D721Med (cell line): ENCODE measurements at places on chromosomes 5 and 9.
A peak's percentile ranks its signal among the peaks of the same experiment; 100 is the strongest.

- DNase-seq, result peak; percentile 55
Observed at GRCh38 chr5:35003018-35003957, 44.5 kb downstream of the AGXT2 start.

DNA sequence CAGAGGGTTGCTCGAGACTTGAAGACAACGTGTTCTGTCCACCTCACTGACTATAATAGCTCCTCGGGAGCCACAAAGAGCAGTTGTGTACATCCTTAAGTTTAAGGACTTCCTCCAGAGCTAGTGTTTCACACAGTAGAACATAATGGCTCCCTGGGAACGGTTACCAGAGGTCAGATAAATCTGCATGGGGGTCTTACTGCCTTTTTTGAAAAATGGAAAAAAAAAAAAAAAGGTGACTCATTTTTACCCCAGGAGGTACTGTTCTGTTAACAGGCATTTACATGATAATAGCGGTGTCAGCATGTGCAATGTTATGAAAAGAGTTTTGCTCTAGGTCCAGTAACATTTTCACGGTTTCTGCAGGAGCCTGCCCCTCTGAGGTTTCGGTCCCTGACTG is 498.9 kb upstream of the WWC1 start:
- no peak for DNase-seq

DNA sequence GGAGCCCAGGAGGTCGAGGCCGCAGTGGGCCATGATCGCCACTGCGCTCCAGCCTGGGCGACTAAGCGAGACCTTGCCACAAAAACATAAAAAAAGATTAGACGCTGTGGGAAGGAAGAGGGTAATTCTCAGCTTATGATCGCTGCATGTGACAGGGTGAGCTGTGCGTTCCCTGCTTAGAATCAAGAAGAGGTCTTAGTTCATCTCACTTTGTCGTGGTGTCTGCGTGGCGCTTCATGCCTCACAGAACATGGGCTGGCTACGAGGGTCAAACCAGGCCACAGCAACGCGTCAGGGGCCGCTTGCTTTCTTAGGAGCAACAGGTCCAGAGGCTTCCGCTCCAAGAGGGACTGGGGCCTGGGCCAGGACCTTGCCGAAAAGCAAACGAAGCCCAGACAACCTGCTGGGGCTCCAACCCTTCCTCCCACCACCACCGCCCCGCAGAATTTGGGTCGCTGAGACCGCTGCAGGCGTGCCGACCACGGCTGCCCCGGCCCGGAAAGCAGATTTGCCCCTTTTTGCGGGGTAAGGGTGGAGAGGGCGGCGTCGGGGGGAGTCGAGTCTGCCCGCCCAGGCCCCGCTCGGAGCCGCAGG is 10.0 kb upstream of the GRIN1 start:
- DNase-seq, result no peak

DNA sequence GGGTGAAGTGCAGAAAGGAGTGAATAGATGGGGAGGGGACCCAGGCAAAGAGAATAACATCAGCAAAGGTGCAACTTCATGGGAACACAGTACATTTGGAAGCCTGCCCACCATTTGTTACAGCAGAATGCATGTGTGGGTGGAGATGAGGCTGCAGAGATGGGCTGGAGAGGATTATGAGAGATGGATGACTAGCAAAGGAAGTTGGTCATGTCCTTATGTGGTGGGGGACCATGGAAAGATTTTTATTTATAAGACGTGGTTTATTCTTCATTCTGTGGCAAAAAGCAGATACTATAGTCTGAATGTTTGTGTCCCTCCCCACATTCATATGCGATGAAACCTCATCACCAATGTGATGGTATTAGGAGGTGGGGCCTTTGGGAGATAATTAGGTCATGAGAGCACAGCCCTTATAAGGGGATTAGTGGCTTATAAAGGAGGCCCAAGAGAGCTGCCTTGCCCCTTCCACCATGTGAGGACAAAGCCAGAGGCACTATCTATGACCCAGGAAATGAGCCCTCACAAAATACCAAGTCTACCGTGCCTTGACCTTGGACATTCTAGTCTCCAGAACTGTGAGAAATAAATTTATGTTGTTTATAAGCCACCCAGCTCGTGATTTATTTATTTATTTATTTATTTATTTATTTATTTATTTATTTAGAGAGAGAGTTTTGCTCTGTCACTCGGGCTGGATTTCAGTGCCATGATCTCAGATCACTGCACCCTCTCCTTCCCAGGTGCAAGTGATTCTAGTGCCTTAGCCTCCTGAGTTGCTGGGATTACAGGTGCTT is 483.7 kb downstream of the RAB3C start:
- DNase-seq, result no peak

DNA sequence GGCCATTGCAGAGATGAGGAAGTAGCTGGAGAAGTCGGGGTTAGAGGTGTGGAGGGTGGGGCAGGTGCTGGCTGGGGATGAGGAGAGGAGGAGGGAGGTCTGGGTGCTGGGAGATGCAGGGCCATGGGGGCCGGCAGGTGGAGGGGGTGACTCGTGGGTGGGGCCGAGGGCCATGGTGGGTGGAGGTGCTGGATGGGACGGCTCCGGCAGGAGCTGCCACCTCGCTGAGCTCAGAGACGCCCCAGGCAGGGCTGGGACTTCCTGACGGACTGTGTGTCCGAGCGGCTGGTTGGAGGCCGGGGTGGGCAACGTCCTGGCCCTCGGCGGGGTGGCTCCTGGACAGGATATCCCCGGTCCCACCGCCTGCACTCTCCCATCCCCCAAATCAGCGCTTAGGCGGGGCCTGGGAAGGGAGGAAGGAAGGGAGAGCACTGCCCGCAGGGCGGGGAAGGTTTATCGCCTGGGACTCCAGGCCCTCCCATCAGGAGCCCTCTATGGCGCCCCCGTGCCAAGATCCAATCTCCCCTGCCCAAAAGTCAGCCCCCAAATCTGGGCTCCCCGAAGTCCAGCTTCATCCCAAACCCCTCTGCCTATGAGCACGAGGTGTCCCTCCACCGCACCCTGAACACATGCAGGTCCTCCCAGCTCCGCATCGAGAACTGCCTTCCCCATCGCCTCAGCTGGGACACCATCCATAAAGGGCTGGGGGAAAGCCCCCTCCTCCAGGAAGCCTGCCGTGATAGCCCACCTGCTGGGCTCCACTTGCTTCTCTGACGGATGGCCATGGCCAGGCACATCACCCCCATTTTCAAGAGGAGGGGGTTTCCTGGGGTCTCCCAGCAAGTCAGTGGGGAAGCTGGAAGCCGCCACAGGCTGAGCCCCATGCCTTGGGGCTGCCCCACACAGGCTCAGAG is 58.3 kb upstream of the NOTCH1 start:
- DNase-seq, result no peak

DNA sequence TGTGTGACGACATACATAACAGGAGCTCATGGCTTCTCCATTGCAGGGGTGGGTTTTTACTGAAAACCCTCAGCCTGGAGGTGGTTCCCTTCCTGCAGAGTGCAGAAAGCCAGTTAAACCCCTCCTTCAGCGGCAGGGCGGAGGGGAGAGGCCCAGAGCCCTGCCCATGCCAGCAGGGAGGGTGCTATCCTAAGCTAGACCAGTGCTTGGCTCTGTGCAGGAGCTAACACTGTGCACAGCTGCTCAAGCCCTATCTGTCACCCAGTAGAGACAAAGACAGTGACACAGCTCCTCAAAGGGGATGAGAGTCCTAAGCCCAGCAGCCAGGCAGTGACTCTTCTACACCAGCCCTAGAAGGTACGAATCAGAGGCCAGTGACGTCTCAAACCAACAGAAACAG is 70.0 kb upstream of the ZSWIM6 start:
- no peak for DNase-seq

DNA sequence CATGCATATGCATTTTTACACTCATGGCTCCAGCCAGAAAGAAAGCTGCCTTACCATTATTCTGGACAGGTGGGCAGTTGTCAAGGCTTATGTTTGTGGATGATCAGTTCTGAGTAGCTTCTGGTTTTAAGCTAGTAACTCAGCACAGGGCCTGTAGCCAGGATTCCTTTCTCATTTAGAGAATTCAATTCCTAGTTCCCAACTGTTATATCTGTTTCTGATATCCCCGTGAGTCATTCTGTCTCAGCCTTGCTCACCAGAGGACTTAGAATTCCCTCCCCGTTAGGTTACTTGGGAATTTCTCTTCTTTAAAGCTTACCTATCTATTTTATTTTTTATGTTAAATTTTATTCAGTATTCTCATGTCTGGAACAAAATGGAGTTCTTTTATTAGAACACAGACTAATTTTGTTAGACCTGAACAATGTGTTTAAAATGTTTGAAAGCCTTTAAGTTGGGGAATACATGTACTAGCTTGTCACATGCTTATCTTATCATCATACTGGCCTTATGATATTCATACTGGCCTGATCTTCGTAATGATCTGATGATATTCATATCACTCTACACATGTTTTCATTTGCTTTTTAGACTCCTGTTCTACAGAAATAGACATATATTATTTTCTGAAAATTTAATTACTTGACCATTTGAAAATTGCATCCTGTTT is 47.1 kb downstream of the CAST start:
- no peak for DNase-seq

- DNase-seq, result no peak
Observed at GRCh38 chr5:172891716-172892421, 57.8 kb downstream of the ERGIC1 start.

DNA sequence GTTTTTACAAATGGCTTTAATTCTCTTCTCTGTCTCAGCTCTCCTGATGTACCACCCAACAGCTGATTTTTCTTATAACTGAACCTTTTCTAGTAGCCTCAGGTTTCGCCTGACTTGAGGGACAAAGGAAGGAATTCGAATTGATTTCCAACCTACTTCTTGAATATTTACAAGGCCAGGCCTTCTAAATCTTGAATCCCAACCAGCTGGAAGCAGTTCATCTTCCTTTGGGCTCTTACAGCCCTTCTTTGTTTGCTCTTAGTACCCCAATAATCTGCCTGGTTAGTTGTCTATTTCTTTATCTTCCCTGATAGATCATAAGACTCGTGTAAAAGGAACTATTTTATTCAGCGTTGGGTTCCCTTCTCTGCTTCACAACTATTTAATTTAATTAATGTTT is 95.9 kb downstream of the NLN start:
- DNase-seq, result no peak

DNA sequence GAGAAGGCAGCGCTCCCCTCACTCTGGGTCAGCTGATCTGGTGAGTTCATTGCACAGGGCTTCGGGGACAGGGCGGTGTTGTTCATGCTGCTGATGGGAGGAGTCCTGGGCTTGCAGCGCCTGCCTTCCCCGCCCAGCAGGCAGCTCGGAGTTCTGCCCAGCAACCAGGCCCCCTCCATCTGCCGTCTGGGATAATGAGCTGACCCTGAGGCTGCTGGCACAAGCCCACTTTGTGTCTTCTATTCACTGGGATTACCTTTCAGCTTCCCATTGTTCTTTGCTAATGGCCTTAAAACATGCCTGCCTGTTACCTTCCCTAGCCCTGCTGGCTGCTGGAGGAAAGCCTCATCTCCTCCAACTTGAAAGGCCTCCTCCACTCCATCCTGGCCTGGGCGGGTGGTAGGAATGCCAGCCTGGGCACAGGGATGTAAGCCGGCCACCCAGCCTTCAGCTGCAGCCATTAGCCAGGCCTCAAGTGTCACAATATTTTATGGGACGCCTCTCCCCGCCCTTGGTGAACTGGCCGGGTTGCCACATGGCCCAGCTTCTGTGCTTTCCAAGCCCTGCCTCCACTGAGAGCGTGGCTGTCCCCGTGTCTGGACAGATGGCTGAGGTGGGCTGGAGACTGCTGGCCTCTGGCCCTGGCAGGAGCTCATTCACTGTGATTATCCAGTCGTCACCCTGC is 70.4 kb downstream of the GADD45G start:
- DNase-seq, result no peak
